Activated T-cell treated with anti-CD3 and anti-CD28 coated beads, Interleukin-2, amount 50 U/mL, for 72 hours (primary cell): ENCODE measurements at places on chromosomes 7 and 10. TPM values are rescaled to one million over a fixed set of nuclear protein-coding genes. Genes with fewer than 3 reads are reported as not detected.

GRCh38 chr7:2521952-2522591, 2.5 kb downstream of the LFNG start:
- DNase-seq = peak; percentile 84

GRCh38 chr7:85997515-85997914, 646.2 kb upstream of the GRM3 start:
- DNase-seq = no peak

- no peak for DNase-seq
Observed at GRCh38 chr7:137985897-137986251, 16.0 kb downstream of the CREB3L2 start.

- no peak for DNase-seq
Observed at GRCh38 chr7:25752967-25753791, 398.8 kb upstream of the NFE2L3 start.

VENTX gene
- not detected for total RNA-seq

DNA sequence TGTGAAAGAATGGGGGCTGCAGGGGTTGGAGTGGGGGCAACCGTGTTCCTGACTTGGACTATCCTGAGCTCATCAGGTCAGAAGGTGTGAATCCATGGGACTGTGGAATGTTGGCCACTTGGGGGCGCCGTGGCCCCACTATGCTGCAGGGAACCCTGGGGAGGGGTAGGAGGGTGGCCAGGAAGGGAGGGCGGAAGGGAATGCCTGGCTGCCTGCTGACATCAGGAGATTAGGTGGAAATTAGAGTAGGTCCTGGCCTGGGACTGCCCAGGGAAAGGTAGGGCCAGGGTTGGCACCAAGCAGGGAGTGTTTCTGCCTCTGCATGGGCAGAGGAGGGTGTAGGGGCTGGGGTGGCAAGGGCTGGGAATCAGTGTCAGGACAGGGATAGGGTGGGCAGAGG, 65.8 kb upstream of the PRSS58 start:
- DNase-seq = peak; percentile 58

FGL2 gene
- total RNA-seq = 0.38 TPM

GRCh38 chr7:7577888-7578287, 11.2 kb downstream of the MIOS start:
- DNase-seq = no peak

GRCh38 chr10:53726921-53727320, 954.3 kb upstream of the MBL2 start:
- DNase-seq = no peak

DNA sequence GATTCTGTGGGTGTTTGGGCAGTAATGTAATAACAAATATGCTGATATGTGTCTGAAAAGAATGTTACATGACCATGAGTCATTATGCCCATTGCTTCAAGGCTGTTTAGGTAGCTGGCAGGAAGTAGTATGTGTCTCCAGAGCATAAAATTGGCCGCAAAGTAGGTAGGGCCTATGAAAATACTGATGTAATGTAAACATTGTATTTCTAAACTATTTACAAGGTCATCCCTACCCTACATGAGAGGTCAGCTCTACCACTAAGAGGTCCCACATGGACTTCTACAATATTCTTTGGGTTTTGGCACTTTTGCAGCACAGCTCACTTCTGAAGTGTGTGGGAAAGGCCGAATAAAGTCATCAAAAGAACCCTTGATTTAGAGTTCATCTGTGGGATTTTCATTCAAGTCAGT, 301.9 kb downstream of the AHR start:
- no peak for DNase-seq

DNA sequence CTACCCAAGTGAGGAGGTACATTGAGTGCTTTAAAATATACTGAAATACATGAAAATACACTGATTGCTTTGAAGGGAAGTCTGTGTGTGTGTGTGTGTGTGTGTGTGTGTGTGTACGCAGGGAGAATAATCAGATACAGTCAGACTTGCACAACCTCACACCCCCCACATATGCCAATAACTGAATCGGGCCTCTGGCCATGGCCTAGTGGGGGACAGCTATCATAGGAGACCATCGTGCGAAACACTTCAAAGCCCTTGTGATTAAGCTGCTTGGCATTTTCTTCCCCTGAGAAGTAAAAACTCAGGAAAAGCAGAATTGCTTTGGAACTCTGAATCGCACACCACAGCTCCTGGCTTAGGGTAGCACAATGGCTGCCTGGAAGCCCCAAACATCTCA, 135.1 kb downstream of the C10orf105 start:
- no peak for DNase-seq

DNA sequence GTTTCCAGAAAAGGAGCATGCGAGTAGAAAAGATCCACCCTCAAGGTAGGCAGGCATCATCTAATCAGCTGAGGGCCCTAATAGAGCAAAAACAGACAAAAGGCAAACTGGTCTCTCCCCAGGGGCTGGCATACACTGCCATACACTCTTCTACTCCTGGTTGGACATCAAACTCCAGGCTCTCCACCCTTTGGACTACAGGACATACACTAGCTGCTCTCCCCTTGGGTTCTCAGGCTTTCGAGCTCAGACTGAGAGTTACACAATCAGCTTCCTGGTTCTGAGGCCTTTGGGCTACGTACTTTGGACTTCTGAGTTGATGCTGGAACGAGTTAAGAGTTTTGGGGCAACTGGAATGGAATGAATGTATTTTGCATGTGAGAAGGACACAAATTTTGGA, 50.9 kb upstream of the TM9SF3 start:
- DNase-seq = no peak

PRR15 gene
- not detected for total RNA-seq

- no peak for DNase-seq
Observed at GRCh38 chr7:114703677-114704076, 218.2 kb upstream of the MDFIC start.
